ENCODE measurements at places on chromosomes 12 and 14.

DNA sequence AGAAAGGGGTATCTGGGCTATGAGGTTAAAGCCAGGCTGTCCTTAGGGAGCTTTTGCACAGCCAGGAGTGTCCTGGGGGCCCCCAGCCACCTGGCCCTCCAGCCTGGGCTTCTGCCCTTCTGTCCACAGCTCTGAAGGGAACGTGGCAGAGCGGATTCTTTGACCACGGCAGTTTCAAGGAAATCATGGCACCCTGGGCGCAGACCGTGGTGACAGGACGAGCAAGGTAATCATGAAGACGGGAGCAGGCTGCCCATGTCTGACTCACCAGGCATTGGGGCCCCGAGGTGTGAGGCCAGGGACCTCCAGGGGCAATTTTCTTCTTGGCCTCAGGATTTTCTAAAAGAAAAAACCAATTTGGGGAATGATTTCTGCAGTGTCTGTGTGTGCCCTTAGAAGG lies 53.1 kb downstream of the FOXN4 start:
- DNase-seq = no peak

DNA sequence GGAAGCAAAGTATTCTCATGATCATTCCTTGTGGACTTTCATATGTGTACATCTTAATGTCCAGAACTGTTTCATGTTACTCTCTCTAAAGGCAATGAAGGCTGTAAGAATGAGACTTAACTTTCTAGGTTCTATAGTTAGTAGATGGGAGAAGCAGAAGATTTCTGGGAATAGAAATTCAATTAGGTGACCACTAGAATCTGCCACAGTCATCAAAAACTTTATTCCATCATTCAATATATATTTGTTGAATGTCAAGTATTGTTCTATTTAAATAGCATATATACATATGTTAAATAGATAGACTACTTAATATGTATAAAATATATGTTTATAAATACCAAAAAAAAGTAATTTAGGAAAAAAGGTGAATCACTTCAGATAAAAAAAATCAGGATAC lies 972.9 kb downstream of the SLC6A15 start:
- no peak for DNase-seq

DNA sequence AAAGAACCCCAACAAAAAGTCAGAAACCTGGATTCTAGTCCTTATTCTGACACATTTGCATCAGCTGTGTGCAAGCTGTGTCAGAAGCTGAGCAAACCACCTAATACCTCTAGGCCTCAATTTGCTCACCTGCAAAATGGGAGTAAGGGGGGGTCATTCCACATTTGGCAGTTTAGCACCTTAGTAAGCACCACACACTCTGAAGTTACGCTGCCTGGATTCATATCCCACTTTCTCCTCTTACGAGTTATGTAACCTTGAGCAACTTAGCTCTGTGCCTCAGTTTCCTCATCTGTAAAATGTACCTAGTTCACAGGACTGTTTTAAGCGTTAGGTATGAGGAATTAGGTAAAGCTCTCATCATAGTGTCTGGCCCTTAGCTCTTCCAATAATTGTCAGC lies 218.9 kb downstream of the PPM1H start:
- no peak for DNase-seq

DNA sequence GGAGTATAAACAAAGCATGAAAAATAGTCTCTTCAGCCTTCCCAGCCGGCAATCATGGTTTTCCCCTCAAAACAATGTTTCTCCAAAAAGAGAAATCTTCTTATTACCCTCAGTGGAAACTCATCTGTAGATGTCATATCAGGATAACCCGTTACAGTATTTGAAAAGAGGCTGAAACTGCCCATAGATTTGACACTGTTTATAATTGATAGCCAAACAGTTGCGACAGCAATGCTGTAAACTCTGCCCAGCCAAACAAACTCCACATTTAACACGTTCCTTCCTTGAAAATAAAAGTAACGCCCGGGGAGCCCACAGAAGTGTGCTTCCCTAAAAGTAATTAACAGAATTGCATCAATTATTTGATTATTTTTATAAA lies 201.3 kb upstream of the FOXN3 start:
- no peak for DNase-seq

DNA sequence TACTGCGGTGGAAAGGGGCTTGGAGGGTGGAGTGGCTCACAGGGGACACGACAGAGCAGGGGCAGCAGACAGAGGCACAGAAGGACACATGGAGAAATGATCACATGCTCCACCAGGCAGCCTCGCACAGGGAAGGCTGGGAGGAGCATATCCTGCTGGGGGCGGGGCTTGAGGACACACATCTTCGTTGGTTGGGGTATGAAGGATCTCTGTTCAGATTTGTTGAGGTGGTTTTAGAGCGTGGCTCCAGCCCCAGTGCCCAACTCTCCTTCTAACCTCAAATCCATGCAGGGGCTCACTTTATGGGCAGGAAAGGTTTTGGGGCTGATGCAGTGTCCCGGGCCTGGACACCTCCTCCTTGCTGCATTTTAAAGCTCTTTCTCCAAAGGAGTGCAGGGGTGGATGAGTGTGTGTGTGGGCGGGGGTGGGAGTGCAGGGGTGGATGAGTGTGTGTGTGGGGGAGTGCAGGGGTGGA lies 733 bp upstream of the P3H3 start:
- DNase-seq = peak; percentile 92

- no peak for DNase-seq
These were observed 157.5 kb upstream of the ALG10B start for GRCh38 chr12:38159092-38159551.

GRCh38 chr12:26133521-26133920 lies 8.7 kb upstream of the BHLHE41 start:
- no peak for DNase-seq

DNA sequence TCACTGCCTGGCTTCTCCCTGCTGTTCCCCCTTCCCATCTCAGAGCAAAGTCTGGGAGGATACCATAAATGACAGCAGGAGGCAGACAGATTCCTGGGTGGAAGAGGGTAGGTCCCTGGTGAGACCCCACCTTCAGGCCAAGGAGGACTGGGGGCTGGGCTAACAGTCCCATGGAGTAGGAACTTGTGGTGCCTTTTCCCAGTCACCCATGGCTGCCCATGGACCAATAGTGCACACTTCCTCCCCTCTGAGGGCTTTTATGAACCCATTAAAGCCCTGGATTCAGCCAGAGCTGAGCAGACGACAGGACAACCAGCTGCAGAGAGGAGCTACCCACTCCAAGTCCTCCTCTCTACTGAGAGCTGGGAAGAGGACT lies 36.6 kb upstream of the OR5AU1 start:
- DNase-seq = no peak

GRCh38 chr12:71108355-71108754 lies 49.4 kb downstream of the TSPAN8 start:
- DNase-seq = no peak

- DNase-seq = no peak
These were observed 128.0 kb downstream of the NUAK1 start for GRCh38 chr12:106010741-106011140.

DNA sequence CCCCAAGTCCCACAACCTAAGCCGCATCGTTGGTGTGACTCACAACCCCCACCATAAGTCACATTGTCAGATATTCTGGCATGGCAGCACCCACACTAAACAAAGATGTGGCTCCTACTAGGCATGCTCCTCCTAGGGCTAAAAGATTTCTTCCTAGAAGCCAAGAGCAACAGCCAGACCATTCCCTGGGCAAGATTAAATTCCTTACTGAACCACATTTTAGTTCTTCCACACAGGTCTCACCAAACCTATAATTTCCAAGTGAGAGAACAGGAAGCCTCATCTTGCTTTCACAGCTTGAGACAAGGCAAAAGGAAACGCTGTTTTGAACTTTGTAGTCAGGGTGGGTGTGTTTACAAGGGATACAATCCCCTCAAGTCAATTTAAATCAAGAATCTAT lies 632.8 kb downstream of the DIO2 start:
- no peak for DNase-seq

- no peak for DNase-seq
These were observed 19.6 kb downstream of the TC2N start for GRCh38 chr14:91847693-91848092.

DNA sequence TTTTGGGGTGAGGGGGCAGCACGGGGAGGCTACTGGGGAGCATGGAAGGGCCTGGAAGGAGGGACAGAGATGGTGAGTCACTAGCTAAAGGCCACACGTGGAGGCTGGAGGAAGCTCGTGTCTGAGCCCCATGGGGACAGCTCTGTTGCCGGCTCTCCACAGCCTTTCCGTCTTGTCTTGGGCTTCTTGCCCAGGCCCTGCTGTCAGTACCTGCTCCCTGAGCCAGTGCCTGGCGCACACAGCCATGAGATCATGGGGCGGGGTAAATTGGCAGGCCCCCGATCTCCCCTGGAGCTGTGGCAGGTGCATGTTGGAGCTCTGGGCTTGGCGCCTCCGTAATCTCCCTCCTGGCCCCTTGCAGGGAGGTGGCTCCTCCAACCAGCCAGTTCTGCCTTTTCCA lies 16.1 kb upstream of the KRT80 start:
- DNase-seq = no peak

- DNase-seq = no peak
These were observed 19.2 kb downstream of the SLC7A8 start for GRCh38 chr14:23164250-23164649.

DNA sequence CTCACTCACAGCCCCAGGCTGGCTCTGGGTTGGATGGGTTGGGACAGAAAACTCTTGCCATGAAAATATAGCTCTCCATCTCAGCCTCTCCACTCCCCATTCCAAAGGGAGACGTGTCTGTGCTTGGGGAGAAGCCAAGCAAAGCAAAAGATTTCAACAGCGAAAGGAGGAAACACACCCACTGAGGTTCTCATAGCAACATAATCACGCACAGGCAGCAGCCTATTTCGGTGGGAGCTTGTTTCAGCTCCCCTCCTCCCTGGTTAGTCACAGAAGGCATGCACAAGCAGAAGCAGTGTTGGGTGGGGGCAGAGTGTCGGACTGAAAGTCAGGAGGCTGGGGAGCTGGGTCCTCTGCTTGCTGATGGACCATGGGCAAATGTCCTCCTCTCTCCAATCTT lies 1.9 kb upstream of the PRMT8 start:
- DNase-seq = no peak

GRCh38 chr12:48814262-48815125 lies 3.8 kb upstream of the CACNB3 start:
- peak; percentile 87 for DNase-seq

DNA sequence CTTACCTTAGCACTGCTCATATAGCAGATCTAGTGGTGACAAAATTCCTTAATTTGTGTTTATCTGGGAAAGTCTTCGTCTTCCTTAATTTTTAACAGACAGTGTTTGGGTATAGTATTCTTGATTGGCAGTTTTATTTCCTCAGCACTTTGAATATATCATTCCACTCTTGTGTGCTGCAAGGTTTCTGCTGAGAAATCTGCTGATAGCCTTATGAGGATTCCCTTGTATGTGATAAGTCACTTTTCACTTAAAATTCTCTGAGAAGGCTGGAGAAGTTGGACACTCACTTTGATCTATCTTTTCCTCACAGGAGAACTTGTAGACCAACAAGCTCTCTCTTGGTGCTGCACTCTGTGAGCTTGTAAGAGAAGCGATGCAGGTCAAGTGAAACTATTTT lies 306.1 kb upstream of the RTL1 start:
- no peak for DNase-seq

- no peak for DNase-seq
These were observed 5.3 kb downstream of the STYK1 start for GRCh38 chr12:10668526-10668925.

GRCh38 chr12:15214851-15215601 lies 6.2 kb downstream of the RERG start:
- DNase-seq = no peak

DNA sequence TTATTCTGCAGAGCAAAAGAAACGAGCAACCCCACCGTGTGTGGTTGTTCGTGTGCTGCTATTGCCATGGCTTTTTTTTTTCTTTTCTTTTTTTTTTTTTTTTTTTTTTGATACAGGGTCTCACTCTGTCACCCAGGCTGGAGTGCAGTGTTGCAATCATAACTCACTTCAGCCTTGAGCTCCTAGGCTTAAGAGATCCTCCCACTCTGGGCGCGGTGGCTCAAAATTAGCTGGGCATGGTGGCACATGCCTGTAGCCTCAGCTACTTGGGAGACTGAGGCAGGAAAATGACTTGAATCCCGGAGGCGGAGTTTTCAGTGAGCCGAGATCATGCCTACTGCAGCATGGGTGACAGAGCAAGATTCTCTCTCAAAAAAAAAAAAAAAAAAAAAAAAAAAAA lies 144.2 kb downstream of the ESR2 start:
- DNase-seq = no peak

GRCh38 chr12:39605501-39605900 lies 14.1 kb downstream of the ABCD2 start:
- DNase-seq = no peak

GRCh38 chr14:68929623-68930307 lies 49.3 kb downstream of the ACTN1 start:
- no peak for DNase-seq

- DNase-seq = no peak
These were observed 172.7 kb downstream of the PTPN11 start for GRCh38 chr12:112591488-112591887.

- DNase-seq = no peak
These were observed 101.9 kb upstream of the OVCH1 start for GRCh38 chr12:29599381-29599780.

- no peak for DNase-seq
These were observed 228.6 kb downstream of the MED13L start for GRCh38 chr12:116048879-116049278.

DNA sequence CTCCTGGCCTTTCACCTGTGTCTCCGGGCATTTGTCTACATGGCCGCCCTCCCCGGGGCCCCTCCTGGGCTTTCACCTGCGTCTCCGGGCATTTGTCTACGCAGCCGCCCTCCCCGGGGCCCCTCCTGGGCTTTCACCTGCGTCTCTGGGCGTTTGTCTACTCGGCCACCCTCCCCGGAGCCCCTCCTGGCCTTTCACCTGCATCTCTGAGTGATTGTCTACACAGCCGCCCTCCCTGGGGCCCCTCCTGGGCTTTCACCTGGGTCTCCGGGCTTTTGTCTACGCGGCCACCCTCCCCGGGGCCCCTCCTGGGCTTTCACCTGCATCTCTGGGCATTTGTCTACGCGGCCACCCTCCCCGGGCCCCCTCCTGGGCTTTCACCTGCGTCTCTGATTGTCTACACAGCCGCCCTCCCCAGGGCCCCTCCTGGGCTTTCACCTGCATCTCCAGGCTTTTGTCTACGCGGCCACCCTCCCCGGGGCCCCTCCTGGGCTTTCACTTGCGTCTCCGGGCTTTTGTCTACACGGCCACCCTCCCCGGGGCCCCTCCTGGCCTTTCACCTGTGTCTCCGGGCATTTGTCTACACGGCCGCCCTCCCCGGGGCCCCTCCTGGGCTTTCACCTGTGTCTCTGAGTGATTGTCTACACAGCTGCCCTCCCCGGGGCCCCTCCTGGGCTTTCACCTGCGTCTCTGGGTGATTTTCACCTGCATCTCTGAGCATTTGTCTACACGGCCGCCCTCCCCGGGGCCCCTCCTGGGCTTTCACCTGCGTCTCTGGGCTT lies 68.0 kb upstream of the GALNT9 start:
- DNase-seq = no peak

- no peak for DNase-seq
These were observed 87.8 kb downstream of the NEDD1 start for GRCh38 chr12:96994900-96995299.

DNA sequence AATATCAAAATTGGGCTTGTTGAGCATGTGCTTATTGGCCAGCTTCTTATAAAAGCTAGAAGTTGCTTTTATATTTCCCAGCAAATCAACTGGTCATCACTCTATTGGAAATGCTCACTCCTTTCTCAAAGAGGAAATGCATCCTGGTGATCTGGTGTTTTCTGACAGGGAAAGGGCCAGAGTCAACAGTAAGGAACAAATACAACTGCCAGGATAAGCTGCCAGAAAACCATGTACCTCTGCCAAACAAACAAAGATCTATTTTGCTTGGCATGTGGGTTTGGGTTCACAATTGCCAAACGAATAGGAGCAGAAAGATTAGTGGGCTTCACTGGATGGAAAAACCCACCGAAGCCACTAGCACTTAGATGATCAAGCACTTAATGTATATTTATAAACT lies 126.9 kb upstream of the PDZRN4 start:
- DNase-seq = no peak

All from uterus (tissue), 4 donors.